Nasal cavity respiratory epithelium epithelial cell of viscerocranial mucosa (primary cell): ENCODE measurements at places on chromosomes 2 and 18. TPM values are rescaled to one million over a fixed set of nuclear protein-coding genes. Genes with fewer than 3 reads are reported as not detected.

MC2R gene
- not detected in 2 replicates for total RNA-seq

ARHGEF4 gene
- total RNA-seq, result 81.3 and 81.4 TPM in 2 replicates

GCG gene
- total RNA-seq, result not detected in 2 replicates

MYO1B gene
- total RNA-seq, result 405 and 429 TPM in 2 replicates

RESP18 gene
- not detected in 2 replicates for total RNA-seq

KLHL29 gene
- total RNA-seq, result 9.9 and 20.4 TPM in 2 replicates

ADAM23 gene
- total RNA-seq, result under 0.01 and 1.5 TPM in 2 replicates

LGALSL gene
- total RNA-seq, result 17.7 and 36.9 TPM in 2 replicates

SCN1A gene
- total RNA-seq, result 0.07 TPM in 1 of 2 replicates, not detected in the other

RPE gene
- 101 and 115 TPM in 2 replicates for total RNA-seq

METAP1D gene
- 4.4 and 8.3 TPM in 2 replicates for total RNA-seq

SERPINB11 gene
- total RNA-seq, result under 0.01 and 0.93 TPM in 2 replicates

NGEF gene
- total RNA-seq, result 0.68 and 2.1 TPM in 2 replicates

GDF7 gene
- under 0.01 TPM in 2 replicates for total RNA-seq

TMEM247 gene
- total RNA-seq, result not detected in 2 replicates
